ENCODE measurements at places on chromosomes 3 and 15. TPM values are rescaled to one million over a fixed set of nuclear protein-coding genes. Genes with fewer than 3 reads are reported as not detected.

BLM gene
- total RNA-seq = 10.3 TPM

HIGD2B gene
- total RNA-seq = not detected

ARGFX gene
- total RNA-seq = not detected

BNC1 gene
- total RNA-seq = 2.4 TPM

MOBP gene
- total RNA-seq = not detected

NAA80 gene
- 8.7 TPM for total RNA-seq

KLF13 gene
- 11.4 TPM for total RNA-seq

ROBO1 gene
- 35.5 TPM for total RNA-seq

HYAL2 gene
- total RNA-seq = 97.8 TPM

NR2F2 gene
- total RNA-seq = 19.6 TPM

CASR gene
- total RNA-seq = not detected

PIK3R4 gene
- 21.5 TPM for total RNA-seq

CIB2 gene
- total RNA-seq = 7.3 TPM

ROPN1B gene
- 0.18 TPM for total RNA-seq

LOXL1 gene
- total RNA-seq = 224 TPM

POPDC2 gene
- total RNA-seq = 0.62 TPM

A4GNT gene
- total RNA-seq = not detected

FRG2C gene
- total RNA-seq = not detected

EFCAB12 gene
- total RNA-seq = 0.12 TPM

CAPN3 gene
- total RNA-seq = 0.40 TPM

GRK7 gene
- 0.12 TPM for total RNA-seq

CDCP1 gene
- total RNA-seq = 124 TPM

CHRNA5 gene
- 11.0 TPM for total RNA-seq

TWF2 gene
- 166 TPM for total RNA-seq

MEIS2 gene
- total RNA-seq = 10.0 TPM

EPB42 gene
- not detected for total RNA-seq

LTF gene
- total RNA-seq = not detected

SENP2 gene
- total RNA-seq = 44.3 TPM

DYNC1LI1 gene
- 44.2 TPM for total RNA-seq

CLEC3B gene
- not detected for total RNA-seq

ZPLD1 gene
- total RNA-seq = not detected

CFAP100 gene
- total RNA-seq = not detected

THBS1 gene
- total RNA-seq = 374 TPM

DCLK3 gene
- not detected for total RNA-seq

PLA2G4B gene
- total RNA-seq = 12.2 TPM

IQCF5 gene
- total RNA-seq = not detected

FBXO40 gene
- not detected for total RNA-seq

PEX5L gene
- total RNA-seq = 0.69 TPM

ATP2B2 gene
- not detected for total RNA-seq

INSYN1 gene
- not detected for total RNA-seq

CD86 gene
- not detected for total RNA-seq

AQP9 gene
- total RNA-seq = 0.12 TPM

IFRD2 gene
- total RNA-seq = 300 TPM

LRRK1 gene
- total RNA-seq = 7.0 TPM

ASB14 gene
- not detected for total RNA-seq

IL17RE gene
- 4.7 TPM for total RNA-seq

QARS1 gene
- total RNA-seq = 310 TPM

RARRES1 gene
- not detected for total RNA-seq

CEMIP gene
- 3.1 TPM for total RNA-seq

SLC15A2 gene
- total RNA-seq = 0.91 TPM

Data from PC-3 (cell line).